ENCODE measurements at places on chromosomes 1 and 21. TPM values are rescaled to one million over a fixed set of nuclear protein-coding genes. Genes with fewer than 3 reads are reported as not detected.

The MMEL1 gene
- total RNA-seq, result 1.7 TPM

The CD1E gene
- total RNA-seq, result 0.23 TPM

The REN gene
- total RNA-seq, result not detected

The DCST2 gene
- 0.11 TPM for total RNA-seq

The TTC34 gene
- 0.46 TPM for total RNA-seq

The MYCBP gene
- 17.4 TPM for total RNA-seq

The RGSL1 gene
- not detected for total RNA-seq

The SERTAD4 gene
- total RNA-seq, result 2.1 TPM

The SLC35F3 gene
- total RNA-seq, result 0.34 TPM

The TMEM240 gene
- total RNA-seq, result 22.1 TPM

The RABGAP1L gene
- 76.5 TPM for total RNA-seq

The IFI6 gene
- 83.0 TPM for total RNA-seq

The STIL gene
- 0.57 TPM for total RNA-seq

The AADACL3 gene
- not detected for total RNA-seq

The LIN28A gene
- total RNA-seq, result not detected

The TTC22 gene
- total RNA-seq, result 0.06 TPM

DNA sequence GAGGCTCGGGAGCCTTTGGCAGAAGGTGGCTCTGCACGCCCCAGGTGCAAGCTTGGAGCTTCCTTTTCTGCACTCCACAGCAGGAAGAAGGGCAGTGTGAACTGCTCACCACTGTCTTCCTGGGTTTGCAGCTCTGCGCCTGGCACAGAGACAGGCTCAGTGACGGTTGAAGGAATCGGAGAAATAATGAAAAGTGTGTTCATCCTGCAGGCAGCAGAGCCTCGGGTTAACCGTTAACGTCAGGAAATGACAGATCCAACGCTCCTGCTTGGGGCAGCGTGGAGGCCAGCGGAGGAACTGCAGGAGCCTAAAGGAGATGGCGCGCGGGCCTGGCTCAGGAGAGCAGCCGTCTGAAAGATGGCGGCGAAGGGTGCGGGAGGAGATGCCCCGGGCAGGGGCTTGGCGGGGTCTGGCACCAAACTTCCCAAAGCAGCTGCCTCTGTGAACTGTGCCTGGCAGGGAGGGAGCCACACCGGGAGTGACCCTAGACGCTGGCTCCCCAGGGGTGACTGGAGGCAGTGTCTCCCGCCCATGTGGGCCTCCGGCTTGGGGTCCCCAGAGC is 10.9 kb upstream of the SAMD11 start:
- DNase-seq, result no peak

DNA sequence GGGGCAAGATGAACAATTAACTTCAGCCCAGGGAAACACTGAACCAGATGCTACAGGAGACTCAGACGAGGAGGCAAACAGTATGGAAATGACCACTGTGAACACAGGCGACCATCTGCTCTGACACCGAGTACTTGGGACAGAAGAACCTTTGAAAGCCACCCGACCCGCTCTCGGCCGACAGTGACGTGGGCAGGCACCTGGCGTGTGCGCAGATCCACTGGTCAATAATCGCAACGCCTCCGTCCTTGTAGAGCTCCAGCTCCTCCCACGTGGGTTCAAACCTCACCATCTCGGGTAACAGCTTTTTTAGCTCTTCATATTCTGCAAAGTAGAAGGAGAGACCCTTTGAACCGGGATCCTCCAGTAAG is 20.3 kb downstream of the POFUT2 start:
- DNase-seq, result no peak

GRCh38 chr1:1164701-1165451 is 8.8 kb upstream of the TTLL10 start:
- DNase-seq, result no peak

GRCh38 chr1:218558271-218558810 is 213.2 kb downstream of the TGFB2 start:
- no peak for DNase-seq

- no peak for DNase-seq
These were observed 6.7 kb upstream of the PINK1 start for GRCh38 chr1:20626524-20626923.

DNA sequence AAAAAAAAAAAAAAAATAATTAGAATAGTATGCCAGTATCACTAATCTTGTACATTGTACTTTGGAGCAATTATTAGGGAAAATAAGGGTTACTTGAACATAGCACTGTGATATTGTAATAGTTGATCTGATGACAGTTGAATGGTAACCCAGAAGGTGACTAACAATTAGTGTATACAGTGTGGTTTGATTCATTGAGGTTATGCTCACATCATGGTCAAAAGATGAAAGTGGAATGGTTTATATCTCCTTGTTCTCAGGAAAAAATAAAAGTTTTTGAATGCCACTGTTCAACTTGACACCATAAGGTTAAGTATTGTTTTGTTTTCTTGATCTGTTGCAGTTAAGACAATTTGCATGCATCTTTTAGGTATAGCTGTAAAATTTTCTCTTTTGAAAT is 87.0 kb downstream of the GPR52 start:
- DNase-seq, result no peak

DNA sequence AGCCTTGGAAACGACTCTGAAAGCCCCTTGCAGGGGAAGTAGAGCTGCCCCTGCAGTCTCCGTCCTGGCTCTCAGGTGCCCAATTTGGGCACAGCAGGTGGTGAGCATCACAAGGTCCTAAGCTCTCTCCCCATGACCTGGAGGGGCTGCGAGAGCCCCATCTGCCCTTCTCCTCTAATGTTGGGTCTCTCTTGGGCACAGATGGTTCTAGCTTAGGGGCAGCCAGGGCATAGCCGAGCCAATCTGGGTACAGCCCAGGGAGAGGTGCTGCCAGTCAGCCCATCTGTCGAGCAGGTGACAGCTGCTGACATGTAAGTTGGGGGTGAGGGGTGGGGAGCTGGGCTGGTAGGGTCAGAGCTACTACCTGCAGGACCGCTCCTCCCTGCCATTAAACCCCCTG is 50.7 kb downstream of the SYT2 start:
- no peak for DNase-seq

GRCh38 chr1:1246577-1247340 is at the start of gene C1QTNF12:
C1QTNF12 (minus strand) TSS chr1:1246722; CDS start chr1:1246690, 32 bp downstream.
- DNase-seq, result no peak

GRCh38 chr1:68868606-68869005 is 371.7 kb upstream of the DEPDC1 start:
- no peak for DNase-seq

DNA sequence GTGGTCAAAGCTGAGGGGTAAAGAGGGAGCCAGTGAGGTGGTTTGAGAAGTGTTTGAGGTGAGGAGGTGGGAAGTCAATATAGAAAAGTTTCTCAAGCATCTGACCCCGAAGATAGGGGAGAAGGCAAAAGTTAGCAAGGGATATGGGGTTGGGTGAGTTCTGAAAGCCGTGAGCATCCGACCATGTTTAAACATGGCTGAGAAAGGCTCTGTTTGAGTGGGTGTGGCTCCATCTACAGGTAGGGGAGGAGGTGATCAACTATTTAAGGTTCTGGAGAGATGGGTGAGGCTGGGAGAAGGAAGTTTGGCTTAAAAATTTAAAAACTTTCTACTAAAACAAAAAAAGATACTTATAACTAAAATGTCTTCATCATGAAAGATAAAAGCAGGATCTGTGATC is 273.8 kb downstream of the KCNJ6 start:
- DNase-seq, result peak; percentile 62

DNA sequence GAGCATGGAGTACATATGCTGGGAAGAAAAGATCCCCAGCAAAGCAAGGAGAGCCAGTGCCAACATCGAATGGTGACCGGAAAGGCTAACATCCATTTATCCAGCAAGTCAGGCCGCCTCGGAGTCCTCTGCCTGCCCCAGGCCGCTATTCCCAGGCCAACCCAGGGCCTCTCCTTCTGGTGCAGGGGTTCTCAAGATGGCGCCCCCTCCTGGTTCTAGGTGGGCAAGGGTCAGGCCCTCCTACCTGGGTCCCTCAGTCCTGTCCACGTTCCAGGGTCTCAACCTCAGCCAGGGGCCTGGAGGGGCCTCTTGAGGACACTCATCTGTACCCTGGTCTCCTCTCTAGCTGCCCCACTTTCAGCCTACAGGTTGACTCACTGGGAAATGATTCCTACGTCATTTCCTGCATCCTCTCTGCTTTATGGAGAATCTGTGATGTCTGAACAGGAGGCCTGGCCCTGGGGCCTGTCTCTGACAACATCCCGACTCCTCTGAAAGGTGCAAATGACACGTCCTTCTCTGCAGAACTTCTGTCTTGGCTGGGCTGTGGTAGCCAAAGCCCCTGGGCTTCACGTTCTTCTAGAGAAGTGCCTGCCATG is 145.3 kb downstream of the PSMG1 start:
- no peak for DNase-seq

- DNase-seq, result no peak
These were observed 33.8 kb downstream of the DHCR24 start for GRCh38 chr1:54853096-54853792.

DNA sequence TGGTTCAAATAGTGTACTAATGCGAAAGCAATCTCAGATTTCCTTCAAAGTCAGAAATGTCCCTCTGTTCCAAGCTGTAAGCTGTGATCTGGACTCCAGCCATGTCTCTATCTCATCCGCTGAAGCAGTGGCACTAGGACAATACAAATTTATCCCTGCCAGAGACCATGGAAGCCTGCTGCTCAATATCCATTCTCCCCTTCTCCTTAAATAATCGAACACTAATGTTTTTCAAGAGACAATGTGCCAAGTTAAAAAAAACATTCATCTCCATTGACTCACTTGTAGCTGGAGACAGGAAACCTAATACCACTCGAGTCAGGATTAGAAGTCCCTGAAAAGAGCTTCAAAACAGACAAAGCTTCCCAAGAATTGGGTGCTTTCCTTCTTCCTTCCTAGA is 38.5 kb upstream of the PGBD5 start:
- no peak for DNase-seq

DNA sequence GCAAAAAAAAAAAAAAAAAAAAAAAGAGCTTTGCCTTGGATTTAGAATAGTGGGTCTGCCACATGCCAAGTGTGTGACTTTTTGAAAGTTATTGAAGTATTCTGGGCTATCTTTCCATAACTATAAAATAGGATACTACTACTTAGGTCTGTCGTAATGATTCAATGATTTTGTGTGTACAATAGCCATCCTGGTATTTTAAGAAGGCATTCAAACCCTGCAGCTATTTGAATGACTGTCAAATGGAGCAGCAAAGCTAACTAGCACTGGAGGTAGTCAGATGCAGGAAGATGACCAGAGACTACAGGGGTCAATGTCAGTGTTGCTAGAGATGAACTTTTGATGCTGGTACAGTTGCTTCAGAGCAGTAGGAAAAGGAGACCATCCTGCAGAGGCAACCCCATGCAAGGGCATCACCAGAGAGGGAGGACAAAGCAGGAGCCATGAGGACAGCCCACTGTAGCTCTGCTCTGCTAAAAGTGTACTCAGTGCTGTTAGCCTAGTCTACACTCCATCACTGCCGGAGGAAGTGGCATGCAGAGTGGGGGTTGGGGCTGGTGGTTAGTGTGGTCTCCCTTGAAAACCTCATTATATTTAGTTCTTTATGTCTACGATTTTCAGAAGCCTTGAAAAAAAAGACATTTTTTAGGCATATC is 29.0 kb downstream of the DUSP10 start:
- DNase-seq, result no peak

DNA sequence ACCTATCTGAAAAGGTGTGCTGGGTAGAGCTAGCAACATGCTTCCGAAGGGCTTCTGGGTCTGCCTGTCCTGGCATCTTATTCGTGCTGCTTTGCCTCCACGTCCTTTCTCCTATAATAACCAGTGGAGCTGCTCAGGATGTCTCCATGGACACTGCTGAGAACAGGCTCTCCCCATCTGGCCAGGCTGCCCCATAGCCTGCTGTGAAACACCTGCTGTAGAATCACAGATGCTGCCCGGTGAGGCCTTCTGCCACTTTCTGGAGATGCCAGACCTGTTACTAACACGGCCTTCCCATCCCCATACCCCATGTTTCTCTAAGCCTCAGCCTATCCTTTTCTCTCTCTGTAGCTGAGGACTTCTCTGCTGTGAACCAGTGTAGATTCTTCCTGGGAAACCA is 120.5 kb downstream of the IER5 start:
- no peak for DNase-seq

- no peak for DNase-seq
These were observed 71.0 kb downstream of the ACTL8 start for GRCh38 chr1:17826165-17826488.

GRCh38 chr1:59445040-59445439 is 148.1 kb downstream of the FGGY start:
- DNase-seq, result no peak

- peak; percentile 68 for DNase-seq
These were observed 359.8 kb downstream of the ZNF326 start for GRCh38 chr1:90354704-90355103.

- no peak for DNase-seq
These were observed 2.8 kb downstream of the ALDH4A1 start for GRCh38 chr1:18899363-18900049.

GRCh38 chr1:198175423-198176170 is 18.8 kb downstream of the NEK7 start:
- DNase-seq, result no peak

All from esophagus muscularis mucosa (tissue), 4 donors.